ENCODE measurements at places on chromosomes 6 and 20.

DNA sequence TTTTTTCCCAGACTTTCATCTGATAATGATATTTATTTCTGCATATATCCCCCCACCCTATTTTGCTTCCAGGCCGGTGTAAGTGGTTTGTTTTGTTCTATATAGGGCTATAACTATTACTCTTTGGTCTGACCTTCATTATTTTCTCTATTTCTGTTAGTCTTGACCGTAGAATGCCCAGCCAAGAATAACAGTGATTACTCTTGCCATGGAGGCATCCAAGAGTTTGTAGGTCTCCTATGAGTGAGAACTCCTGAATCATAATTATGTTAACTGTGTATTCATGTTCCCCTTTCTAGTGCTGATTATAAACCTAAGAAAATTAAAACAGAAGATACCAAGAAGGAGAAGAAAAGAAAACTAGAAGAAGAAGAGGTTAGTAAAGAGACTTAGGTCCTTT is 52.2 kb downstream of the TOP1 start:
- DNase-seq = no peak

- DNase-seq = no peak
Measured at GRCh38 chr6:144343701-144344428, 58.7 kb downstream of the UTRN start.

- DNase-seq = no peak
Measured at GRCh38 chr6:27517928-27518787, 45.3 kb upstream of the ZNF184 start.

DNA sequence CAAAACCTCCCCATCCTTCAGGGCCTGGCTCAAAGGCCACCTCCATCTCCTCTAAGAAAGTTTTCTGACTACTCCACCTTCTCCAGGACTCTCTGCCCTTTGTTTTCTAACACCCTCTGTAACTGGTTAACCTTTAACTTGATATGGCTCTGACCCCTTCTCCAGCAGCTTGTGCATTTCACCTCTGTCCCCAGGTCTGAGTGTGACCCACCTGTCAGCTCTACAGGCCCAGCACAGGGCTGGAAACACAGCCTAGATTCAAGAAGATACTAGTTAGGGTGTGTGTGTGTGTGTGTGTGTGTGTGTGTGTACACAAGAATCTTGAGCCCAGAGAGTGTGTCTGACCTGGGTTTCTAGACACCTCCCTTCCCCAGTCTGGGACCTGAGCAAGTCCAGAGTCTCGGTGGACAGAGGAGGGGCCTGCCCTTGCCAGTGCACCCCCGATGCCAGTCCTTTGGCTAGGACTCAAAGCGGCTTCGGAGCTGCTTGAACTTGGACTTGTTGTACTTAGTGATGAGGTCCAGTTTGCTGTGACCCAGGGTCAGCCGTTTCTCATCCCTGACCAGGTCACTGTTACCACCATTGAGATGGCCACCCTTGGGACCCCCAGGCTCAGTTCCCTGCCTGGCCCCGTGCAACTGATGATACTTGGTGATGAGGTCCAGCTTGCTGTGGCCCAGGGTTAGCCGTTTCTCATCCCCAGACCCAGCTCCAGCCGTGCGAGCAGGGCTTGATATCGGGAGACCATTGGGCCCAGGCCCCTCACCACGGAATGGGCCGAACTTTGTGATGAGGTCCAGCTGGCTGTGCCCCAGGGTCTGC is 1.7 kb upstream of the EIF6 start:
- DNase-seq = no peak

DNA sequence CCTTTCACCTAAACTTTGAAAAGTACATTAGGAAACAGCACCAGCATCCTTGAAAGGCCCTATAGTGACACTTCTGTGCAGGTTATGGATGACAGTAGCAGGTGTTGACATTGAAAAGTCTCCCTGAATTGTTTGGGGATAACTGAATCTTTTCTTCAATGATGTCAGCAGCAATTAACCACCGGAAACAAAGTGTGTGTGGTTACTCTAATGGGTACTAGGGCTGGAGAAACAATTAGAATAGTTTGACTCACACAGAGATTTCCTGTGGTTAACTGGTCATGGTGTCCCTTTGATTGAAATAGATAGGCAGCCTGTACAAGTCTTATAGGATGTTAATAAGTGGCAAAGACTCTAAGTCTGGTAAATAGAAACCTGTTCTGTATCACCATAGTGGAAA is 189.1 kb downstream of the TBX18 start:
- DNase-seq = no peak

- DNase-seq = peak; percentile 62
Measured at GRCh38 chr6:161079566-161080262, 88.1 kb downstream of the MAP3K4 start.

- no peak for DNase-seq
Measured at GRCh38 chr6:84457276-84457675, 229.8 kb upstream of the CEP162 start.

- DNase-seq = no peak
Measured at GRCh38 chr6:158028421-158028820, 46.8 kb downstream of the SYNJ2 start.

GRCh38 chr20:24675651-24676352 is 206.4 kb downstream of the SYNDIG1 start:
- DNase-seq = peak; percentile 41

DNA sequence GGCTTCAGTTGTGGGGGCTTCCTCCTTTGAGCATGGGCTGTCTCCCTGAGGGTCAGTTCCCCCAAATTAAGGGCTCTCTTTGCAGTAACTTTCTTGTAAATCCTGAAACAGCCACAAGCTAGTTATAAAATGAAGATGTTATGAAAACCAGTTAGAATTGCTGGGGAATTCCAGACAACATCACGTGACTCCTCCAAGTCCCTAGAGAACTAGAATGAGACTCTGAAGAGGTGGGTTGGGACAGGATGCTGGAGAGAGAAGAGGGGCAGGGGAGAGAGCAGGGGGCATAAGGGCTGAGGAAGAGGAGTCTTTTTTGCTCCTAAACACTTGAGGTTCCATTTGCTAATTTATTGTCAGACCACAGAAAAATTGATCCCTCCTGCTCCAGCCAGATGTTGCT is 380.3 kb downstream of the DHX35 start:
- DNase-seq = no peak

GRCh38 chr6:169406804-169407203 is 153.2 kb upstream of the THBS2 start:
- DNase-seq = no peak

GRCh38 chr6:50902260-50902659 is 83.6 kb downstream of the TFAP2B start:
- no peak for DNase-seq

- DNase-seq = no peak
Measured at GRCh38 chr6:72741083-72741482, 119.2 kb downstream of the KCNQ5 start.

- no peak for DNase-seq
Measured at GRCh38 chr6:113813142-113813541, 44.0 kb upstream of the MARCKS start.

- peak; percentile 84 for DNase-seq
Measured at GRCh38 chr20:6595704-6596103, 171.8 kb upstream of the BMP2 start.

DNA sequence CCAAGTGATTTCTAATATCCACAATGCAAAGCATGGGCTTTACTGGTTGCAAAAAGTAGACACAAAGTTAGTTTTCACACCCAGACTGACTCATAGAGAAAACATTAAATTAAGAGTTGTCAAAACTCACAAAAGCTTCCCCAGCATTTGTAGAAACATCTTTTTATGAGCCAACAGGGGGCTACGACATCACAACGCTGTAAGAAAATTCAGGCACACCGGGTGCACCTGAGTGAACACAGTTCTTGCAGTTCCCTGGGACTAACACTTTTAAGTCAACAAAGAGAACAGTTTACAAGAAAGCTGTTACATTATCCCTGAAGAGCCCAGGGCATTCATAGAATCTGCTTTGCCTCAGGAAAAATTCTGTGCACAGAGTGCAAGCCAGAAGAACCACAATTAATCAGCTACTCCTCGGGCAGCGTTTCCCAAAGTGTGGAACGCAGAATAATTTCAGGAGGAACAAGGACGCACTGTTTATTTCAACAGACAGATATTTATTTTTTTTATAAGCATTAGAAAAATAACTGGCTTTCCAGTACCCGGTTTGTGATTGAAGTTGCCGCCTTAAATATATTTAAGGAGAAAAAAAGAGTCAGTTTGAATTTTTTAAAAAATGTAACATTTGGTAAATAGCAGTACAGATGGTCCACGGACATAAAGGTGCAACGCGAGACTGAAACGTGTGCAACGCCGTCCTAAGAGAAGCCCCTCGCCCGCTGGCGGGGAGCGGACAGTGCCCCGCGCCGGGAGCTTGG is 1.2 kb downstream of the NCOA5 start:
- no peak for DNase-seq

- no peak for DNase-seq
Measured at GRCh38 chr6:6436946-6437345, 116.5 kb upstream of the F13A1 start.

GRCh38 chr20:58645412-58645968 is 5.6 kb upstream of the STX16 start:
- DNase-seq = peak; percentile 16

- DNase-seq = no peak
Measured at GRCh38 chr6:2155206-2155605, 90.2 kb downstream of the GMDS start.

DNA sequence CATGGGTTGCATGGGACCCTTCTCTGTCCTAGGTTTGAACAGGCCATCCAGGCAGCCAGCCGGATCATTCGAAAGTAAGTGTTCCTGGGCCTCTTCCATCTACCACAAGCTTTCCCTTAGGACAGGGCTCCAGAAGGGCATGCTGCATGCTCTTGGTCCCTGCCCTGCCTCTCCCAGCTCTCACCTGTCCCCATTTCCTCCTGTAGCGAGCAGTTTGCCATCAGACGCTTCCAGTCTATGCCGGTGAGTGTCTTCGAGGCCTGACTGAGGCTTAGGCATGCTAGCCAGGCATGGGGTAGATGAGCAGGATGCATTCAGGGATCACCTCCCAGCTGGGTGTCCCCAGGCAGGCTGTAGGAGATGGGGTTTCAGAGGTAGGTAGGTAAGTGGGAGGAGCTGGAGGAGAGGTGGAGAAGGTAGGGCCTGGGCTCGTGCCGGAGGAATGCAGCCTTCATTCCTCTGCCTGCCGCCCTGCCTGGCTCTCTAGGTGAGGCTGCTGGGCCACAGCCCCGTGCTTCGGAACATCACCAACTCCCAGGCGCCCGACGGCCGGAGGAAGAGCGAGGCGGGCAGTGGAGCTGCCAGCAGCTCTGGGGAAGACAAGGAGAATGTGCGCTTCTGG is 4.3 kb downstream of the CDC25B start:
- DNase-seq = peak; percentile 64

DNA sequence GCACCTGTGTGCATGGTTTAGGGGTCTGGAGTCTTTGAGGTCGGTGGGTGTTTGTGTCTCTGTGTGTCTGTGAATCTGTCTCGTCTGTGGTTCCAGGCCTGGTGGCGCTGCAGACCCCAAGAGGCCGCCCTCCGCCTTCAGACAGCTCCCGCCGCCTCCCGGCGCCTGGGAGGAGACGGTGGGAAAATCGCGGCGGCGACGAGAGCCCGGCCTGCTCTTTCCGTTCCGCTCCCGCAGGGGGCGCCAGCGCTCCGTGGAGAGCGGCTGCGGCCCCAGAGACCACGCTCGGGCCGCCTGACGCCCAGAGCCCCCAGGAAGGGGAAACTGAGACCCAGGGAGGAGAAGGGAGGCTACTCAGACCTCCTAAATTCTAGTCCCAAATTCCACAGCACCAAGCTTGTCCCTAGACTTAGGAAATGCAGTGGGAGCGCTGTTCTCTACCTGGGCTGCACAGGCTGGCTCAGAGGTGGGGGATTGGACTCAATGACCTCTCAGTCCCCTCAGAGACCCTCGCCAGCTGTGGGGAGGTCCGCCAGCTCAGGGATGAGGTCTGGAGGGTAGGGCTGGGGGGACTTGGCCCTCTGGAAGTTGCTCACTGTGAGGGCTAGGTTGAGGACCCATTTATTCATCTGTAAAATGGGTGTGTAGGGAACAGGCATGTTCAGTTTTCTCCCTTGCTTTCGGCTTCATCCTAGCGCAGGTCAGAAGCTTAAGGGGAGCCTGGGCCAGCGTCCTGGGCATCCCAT is 36.9 kb upstream of the BLCAP start:
- peak; percentile 80 for DNase-seq

DNA sequence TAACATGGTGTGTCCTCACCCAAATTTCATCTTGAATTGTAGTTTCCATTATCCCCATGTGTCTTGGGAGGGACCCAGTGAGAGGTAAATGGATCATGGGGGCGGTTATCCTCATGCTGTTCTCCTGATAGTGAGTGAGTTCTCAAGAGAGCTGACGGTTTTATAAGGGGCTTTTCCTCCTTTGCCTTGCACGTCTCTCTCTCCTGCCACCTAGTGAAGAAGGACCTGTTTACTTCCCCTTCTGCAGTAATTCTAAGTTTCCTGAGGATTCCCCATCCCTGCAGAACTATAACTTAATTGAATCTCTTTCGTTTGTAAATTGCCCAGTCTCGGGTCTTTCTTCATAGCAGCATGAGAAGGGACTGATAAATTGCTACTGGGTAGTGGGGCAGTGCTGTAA is 789.3 kb downstream of the FRK start:
- no peak for DNase-seq

- no peak for DNase-seq
Measured at GRCh38 chr6:56902641-56903464, 52.1 kb upstream of the BEND6 start.

DNA sequence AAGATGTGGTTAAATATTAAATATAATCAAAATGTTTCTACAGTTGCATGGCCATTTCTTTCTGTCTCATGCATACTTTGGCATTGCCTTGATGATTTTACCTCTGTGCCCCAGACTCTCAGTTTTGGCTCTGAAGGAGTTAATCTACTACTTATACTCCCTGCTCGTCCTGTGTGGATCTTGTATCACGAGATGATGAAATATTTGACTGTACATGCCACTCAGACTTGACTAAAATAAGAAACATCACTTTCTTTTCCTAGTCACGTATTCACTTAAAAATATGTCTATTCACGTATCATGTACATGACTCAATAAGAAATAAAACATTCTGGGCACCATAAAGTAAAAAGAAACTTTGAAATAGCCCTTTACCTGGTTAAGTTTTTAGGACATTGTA is 397.7 kb downstream of the RFPL4B start:
- DNase-seq = no peak

GRCh38 chr20:42102000-42102399 is 483.8 kb upstream of the CHD6 start:
- no peak for DNase-seq

GRCh38 chr6:119294984-119295383 is 54.6 kb downstream of the MAN1A1 start:
- DNase-seq = no peak

DNA sequence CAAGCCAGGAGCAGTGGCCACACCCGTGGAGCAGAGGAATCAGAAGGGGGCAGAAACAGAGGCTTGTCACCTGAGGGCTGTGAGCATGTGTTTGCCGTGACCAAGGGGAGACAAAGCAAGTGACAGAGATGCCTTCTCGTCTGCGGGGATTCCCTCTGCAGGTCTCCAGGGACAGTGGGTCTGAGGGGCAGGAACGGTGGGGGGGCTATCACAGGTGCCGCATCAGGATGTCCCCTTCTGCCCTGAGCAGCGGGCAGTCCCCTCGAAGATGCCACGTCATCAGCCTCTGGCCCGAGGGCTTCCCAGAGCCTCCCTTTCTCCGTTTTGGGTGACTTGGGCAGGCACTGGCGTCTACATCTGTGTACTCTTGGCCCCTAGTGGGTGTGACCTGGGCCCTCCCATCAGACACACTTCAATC is 338.7 kb downstream of the PREX1 start:
- DNase-seq = peak; percentile 38

Measured in islet precursor cell (in vitro differentiated cells).